ENCODE measurements at places on chromosomes 5 and 9.

- no peak for DNase-seq
These were observed 106.6 kb upstream of the TBCA start for GRCh38 chr5:77882670-77883257.

DNA sequence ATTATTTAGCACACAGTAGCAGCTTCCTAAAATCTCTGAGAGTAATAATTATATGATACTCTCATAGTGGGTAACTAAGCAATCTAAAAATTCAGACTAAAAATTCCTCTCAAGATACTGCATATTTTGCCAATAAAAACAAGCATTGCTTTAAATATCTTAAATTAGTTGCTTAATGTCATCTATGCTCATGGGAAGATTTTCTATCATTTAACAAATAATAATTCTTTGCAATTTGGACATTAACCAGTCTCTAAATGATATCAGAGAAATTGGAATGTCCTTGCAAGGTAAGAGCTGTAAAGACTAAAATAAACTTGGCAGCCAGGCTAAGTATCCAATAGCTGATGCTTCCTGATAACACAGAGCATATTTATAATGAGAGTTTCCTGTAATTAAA, 221.8 kb downstream of the SNCAIP start:
- no peak for DNase-seq

- no peak for DNase-seq
These were observed 60.6 kb downstream of the DRD1 start for GRCh38 chr5:175383350-175383749.

- no peak for DNase-seq
These were observed 64.6 kb downstream of the EHMT1 start for GRCh38 chr9:137683262-137683864.

DNA sequence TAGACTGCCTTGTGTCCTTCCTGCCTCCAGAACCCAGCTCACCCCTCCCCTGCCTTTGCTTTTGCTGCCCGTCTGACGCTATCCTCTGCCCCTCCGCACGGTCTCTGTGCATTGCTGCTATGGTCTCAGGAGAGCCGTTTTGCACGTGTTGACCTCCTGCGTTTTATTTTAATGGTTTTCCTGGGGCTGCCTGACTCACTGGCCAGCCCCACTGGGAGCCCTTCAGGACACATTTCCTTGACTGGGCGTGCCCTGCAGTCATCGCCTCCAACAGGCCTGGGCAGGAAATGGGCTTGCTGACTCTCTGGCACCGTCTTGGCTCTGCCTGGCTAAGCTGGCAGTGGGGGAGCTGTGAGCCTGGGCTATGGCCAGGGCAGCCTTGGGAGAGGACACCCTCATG, 17.9 kb upstream of the ASS1 start:
- no peak for DNase-seq

- no peak for DNase-seq
These were observed 20.2 kb downstream of the CENPH start for GRCh38 chr5:69209602-69210001.

GRCh38 chr5:33457126-33457525, 16.4 kb downstream of the TARS1 start:
- DNase-seq = no peak

GRCh38 chr5:157626831-157627230, 25.4 kb downstream of the SOX30 start:
- no peak for DNase-seq

DNA sequence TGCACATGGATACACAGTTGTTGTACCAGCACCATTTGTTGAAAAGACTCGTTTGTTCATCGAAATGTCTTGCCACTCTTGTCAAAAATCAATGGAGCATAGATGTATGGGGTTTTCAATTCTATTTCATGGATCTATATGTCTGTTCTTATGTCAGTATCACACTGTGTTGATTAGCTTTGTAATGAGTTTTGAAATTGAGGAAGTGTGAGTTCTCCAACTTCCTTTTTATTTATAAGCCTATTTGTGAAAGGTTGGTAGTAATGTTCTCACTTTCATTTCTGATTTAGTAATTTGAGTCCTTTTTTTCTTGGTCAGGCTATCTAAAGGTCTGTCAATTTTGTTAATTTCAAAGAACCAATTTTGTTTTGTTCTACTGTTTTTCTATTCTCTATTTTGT, 26.1 kb downstream of the ZNF510 start:
- no peak for DNase-seq

DNA sequence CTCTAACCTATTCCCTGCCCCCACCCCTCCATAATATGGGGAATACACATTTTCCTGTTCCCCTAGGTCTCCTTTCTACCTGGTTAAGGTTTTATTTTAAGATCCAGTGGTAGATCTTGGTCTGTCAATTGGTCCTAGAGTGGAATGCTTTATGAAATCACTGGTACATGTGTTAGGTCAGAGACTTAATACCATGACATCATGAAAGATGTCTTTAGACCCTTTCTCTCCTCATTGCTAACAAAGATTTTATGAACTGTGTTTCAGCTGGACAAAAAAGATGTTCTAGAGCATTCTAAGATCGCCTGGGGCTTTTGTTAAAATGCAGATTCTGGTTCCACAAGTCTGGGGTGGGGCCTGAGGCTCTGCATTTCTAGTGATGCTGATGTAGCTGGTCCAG, 9.1 kb downstream of the GSN start:
- DNase-seq = no peak

GRCh38 chr9:14994738-14995137, 84.5 kb upstream of the FREM1 start:
- no peak for DNase-seq

GRCh38 chr9:107650995-107651394, 161.4 kb upstream of the KLF4 start:
- no peak for DNase-seq

DNA sequence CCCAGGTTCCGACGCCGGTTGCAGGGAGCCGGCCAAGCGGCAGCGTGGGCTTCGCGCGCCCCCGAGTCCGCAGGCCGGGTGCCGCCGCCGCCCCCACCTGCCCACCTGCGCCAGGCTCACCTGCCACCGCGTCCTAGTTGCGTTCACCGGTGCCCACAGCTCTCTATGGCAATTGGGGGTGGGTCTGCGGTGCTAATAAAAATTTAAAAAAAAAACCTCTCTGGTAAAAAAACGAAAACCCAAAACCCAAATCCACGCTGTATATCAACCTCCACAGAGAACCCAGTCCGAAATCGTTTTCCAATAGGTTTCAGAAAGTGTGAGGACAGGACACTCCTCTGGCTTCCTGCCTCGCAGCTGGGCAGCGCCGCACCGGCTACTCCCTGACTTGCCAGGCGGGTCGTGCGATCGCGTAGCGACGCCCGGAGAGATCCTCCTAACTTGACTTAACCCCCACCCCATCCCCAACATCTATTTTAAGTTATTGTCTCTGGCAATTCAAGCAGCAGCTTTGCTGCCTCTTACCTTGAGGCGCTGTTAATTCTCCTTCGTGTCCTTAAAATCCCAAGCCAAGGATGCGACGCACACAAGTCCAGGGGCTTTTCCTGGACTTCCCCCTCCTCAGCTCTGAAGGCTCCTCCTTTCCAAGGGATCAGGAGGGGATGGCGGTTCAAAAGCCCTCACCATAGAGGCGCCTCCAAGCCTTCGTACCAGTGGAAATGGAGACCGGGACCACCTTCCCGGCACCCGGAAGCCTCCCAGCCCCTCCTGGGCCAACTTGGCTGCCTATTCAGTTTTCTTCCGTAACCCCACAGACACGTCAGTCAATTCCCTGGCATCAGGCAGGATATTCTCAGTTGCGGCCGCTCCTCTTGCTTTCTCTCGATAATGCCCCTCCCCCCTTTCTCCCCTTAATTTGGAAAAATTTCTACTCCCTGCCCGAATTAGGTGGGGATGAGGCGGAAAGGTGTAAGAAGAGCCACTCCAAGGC, 1639.4 kb upstream of the C9orf72 start:
- DNase-seq = no peak

- no peak for DNase-seq
These were observed 335.6 kb downstream of the ZSWIM6 start for GRCh38 chr5:61667525-61668218.

- DNase-seq = no peak
These were observed 199.1 kb downstream of the NNT start for GRCh38 chr5:43802119-43802518.

DNA sequence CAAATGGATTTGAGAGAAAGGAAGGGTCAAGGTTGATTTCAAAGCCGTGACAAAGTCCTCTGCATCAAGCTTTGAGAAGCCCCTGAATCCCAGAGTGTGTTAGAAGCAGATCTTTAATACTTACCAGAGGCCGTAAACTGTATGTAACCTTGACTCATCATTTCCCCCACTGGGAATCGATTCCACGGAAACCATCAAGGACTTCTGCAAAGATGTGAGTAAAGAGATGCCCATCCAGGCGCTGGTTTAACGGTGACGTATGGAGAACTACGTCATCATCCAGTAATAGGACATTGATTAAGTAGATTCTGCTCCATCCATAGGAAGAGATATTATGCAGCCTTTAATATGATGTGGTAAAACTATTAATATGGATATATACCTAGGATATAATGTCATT, 1.6 kb downstream of the RNF183 start:
- no peak for DNase-seq

- DNase-seq = no peak
These were observed 40.1 kb downstream of the CCNJL start for GRCh38 chr5:160272264-160272663.

DNA sequence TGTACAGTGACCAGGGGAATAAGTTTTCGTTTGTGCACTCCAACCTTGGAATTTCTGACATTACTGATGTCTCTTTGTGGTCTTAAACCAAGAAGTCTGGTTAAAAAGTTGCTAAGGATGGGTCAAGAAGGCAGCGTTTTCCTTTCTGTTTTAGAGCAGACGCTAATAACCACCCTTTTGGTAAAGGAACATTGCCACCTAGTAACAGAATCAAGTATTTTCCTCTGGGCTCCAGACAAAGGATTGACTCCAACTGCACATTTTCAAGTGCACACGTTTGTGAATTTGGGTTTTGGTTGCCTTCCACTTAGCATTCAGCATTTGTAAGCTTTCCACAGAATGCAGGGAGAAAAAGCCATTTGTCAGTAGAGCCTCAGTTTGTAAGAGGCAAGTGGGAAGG, 22.2 kb upstream of the CEP78 start:
- no peak for DNase-seq

DNA sequence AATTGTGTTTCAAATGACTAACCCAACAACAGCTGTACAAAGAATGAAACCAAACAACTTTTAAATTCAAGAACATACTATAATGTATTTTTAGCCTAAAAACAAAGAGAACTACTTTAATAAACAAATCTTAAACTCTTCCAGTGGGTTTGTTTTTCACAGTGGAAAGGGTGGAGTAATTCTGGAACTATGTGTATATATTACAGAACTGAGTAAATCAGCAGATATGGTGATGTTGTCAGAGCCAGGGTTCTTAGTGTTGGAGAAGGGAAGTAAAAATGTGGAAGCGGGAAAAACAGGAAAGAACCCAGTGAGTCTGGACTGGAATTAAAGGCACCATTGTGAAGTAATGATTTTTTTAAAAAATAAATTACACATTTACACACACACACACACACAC, 144.9 kb downstream of the CDK5RAP2 start:
- DNase-seq = no peak

- DNase-seq = no peak
These were observed 88.9 kb upstream of the TYRP1 start for GRCh38 chr9:12604164-12604821.

DNA sequence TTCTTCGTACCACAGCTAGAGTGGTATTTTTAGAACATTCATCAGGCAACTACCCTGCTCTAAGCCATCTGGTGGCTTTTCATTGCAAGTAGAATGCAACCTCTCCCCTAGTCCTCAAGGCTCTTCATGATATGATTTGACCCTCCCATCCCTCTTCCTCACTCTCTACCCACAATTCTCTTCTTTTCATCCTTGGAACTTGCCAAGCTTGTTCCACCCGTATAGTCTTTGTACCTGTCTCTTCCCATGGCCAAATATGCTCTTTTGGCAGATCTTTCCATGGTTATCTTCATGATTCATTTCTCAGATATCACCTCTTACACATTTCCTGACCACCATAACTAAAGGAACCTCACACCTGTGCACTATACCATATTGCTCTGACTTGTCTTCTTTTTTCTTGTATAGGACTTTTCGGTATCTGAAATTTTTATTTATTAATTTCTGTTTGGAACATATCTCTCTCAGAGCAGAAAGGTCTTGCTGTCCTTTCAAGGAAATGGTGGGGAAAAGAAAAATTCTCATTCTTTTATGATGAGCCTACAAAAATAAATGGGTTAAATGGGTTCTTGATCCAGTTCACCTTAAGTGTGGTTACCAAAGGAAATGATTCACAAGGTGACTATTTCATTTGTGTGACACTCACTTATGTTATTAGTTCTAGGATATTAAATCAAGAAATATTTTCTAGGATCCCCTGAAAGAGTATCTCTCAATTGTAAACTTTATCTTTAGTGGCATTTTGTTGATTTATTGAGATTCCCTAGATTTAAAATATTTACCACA, 3.7 kb upstream of the CD274 start:
- DNase-seq = no peak

DNA sequence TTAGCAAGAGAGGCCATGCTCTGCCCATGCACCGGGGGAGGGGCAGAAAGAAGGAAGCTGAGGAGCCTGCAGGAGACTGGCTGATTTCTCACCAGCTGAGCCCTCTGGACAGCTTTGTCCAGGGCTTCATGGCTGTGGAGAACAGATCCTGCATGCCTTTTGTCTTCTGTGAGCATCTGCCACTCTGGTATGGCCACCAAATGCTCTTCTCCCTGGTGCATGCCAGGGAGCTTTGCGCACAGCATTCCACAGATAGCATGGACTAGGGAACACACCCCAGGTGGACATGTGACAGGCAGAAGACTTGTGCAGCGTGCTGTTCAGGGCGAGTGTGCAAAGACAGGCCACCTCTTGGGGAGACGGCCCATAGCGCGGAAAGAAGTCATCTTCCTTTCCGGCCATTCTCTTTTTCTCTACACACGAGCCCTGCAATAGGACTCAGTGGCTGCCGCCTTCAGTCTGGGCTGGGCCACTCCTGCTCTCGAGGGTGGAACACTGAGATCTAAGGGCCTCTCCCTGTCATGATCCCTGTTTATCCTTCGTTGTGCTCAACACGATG, 56.7 kb downstream of the GADD45G start:
- no peak for DNase-seq

GRCh38 chr5:65418661-65419060, 63.1 kb downstream of the ADAMTS6 start:
- no peak for DNase-seq

GRCh38 chr9:79409182-79409823, 162.5 kb upstream of the TLE4 start:
- DNase-seq = no peak

- DNase-seq = no peak
These were observed 33.8 kb downstream of the OTULINL start for GRCh38 chr5:14615365-14615764.

- no peak for DNase-seq
These were observed 25.5 kb downstream of the CNTLN start for GRCh38 chr9:17160327-17160726.

GRCh38 chr9:71767776-71768321, 464 bp downstream of the CEMIP2 start:
- DNase-seq = no peak

DNA sequence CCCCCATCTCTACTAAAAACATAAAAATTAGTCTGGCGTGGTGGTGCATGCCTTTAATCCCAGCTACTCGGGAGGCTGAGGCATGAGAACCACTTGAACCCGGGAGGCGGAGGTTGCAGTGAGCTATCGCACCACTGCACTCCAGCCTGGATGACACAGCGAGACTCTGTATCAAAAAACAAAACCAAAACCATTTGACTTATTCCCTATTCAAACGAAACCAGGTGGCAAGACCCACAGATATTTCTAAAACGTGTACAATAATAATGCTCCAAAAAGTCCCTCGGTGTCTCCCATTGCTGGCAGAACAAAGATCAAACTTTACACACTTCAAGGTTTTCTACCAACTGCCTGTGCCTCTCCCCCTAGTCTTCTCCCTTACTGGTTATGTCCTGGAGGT, 29.8 kb downstream of the HMGCR start:
- no peak for DNase-seq

GRCh38 chr5:23217159-23217558, 290.2 kb upstream of the PRDM9 start:
- no peak for DNase-seq
